ENCODE measurements at places on chromosomes 3 and 15.
A peak's percentile ranks its signal among the peaks of the same experiment; 100 is the strongest.

DNA sequence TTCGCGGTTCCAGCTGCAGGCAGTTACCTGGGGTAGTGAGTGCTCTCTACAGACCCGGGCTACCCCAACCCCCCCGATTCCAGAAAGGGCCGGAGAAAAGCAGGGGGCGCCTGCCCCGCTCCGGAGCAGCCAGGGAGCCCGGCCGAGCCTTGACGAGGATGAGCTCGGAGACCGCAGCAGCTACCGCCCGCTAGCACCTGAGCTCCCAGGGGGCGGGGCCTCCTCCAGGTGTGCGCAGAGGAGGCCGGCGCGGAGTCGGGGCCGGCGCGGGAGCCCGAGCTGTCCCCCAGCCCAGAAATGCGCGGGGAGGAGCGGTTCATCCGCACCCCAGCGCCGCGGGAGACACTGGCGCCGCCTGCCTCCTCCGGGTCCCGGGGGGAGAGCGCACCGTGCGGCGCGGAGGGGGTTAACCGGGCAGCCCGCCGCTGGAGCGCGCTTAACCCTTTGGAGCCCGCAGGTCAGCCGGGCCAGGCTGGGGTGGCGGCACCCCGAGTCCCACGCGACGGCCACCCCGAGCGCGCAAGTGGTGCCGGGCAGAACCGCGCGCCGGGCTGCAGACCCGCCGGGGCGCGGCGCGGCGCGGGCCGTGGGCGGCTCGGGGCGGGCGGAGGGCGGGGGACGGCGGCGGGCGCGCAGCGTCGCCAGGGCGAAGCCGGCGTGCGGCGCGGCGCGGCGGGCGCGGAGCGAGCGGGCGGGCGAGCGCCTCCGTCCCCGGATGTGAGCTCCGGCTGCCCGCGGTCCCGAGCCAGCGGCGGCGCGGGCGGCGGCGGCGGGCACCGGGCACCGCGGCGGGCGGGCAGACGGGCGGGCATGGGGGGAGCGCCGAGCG is at the start of gene CACNA1D:
CACNA1D (plus strand) TSS at position 649 of the 829 bp plus-strand sequence. CDS start 556 bp downstream, outside the sequence.
- H3K4me1 ChIP-seq, result peaks cover 7% of the 10 kb centered on the region
- H3K27ac ChIP-seq, result no peak within 1 kb of the TSS
- no peaks in the 10 kb centered on the region for H3K27me3 ChIP-seq
- H3K4me3 ChIP-seq, result peak within 1 kb of the TSS; percentile 60
- no peaks in the 10 kb centered on the region for H3K36me3 ChIP-seq

DNA sequence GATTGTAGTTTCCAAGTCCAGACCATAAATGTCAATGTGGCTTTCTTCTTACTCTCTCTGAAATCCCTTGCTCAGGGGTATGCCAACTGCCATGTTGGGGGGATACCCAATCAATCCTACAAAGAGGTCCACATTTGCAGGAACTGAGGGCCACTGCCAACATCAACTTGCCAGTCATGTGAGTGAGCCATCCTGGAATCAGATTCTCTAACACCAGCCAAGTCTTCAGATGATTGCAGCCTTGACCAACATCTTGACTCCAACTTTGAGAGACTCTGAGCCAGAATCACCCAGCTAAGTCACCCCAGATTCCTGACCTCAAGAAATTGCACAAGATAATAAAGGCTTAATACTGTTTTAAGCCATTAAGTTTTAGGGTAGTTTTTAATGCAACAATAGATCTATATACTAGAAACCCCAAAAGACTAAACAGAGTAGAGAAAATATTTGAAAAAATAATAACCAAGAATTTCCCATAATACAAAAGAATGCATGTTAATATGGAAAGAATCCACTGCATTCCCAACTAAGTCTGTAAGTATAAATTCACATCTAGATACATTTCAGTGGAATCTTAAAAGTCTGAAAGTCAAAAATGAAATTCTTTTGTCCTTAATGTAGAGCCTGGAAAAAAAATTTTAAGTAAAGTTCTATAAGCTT is 22.4 kb downstream of the ISG20 start:
- no peak for DNase-seq
- H3K27ac ChIP-seq, result no peak overlapping the region
- no peak overlapping the region for H3K4me3 ChIP-seq
- no peaks in the 10 kb centered on the region for H3K27me3 ChIP-seq

GRCh38 chr15:77376770-77377169 is 43.1 kb downstream of the PEAK1 start:
- no peak overlapping the region for H3K4me3 ChIP-seq
- no peak for DNase-seq
- H3K36me3 ChIP-seq, result no peaks in the 10 kb centered on the region
- no peak overlapping the region for H3K27ac ChIP-seq

DNA sequence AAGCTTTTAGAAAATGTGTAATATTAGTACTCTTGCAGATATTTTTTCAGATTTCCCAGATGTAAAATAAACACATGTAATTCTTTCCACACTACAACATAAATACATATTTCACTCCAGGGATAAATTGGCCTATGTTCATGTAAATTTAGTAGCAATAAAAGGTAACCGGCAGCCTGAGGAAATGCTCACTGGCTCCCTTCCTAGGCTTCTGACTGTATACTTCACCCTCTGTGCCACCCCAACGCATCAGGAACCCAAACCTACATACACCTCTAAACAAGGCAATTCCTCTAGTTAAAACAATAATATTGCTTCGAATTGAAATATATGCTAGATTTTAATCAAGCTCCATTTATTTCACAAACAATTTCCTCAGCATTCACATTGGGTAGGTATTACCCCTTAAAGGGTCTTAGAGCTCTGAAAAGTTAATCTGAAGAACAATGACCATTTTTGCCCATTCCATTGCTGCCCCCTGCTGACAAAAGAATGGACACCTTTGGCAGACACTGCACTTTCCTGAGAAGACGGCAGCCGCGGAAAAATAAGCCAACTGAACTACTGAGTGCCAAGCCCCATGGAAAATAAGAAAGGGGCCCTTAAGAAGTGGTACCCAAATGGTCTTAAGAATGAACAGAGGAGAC is 212.5 kb downstream of the OSBPL10 start:
- no peak overlapping the region for H3K27ac ChIP-seq
- no peak overlapping the region for H3K4me3 ChIP-seq
- H3K27me3 ChIP-seq, result no peaks in the 10 kb centered on the region
- no peaks in the 10 kb centered on the region for H3K36me3 ChIP-seq

DNA sequence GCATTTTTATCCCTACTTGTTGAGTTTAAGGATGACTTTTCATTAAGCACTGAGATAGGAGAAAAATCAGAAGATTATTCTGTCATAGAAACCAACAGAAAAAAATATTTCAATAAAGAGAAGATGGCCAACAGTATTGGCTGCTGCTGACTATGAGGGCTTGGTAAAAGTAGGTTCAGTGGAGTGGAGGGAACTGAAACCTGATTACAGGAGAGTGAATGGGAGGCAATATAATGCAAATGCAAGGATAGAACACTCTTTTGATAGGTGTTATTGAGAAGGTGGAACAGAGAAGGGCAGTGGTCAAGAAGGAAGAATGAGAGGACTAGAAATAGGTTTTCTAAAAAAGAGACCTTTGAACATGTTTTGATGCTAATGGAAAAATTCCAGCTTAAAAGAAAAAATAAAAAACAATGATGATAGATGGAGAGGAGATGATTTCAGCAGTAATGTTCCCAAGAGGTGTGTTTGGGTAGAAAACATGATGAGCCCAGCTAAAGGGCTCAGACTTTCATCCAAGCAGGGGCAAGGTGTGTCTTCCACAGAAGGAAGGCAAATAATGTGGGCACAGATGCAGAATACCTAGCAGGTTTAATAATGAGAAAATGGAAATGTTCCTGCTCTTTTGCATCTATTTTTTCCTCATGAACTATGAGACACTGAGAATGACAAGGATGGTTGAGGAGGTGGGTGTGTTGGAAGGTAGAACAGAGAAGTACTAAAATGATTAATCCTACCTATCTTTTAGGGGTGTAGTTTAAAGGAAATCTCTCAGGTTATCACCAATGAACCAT is 397.9 kb upstream of the GOLIM4 start:
- H3K36me3 ChIP-seq, result no peaks in the 10 kb centered on the region
- H3K4me3 ChIP-seq, result no peak overlapping the region
- no peaks in the 10 kb centered on the region for H3K27me3 ChIP-seq
- DNase-seq, result no peak
- no peak overlapping the region for H3K27ac ChIP-seq
- H3K4me1 ChIP-seq, result no peaks in the 10 kb centered on the region

Data from ovary (tissue), 10 donors.